ENCODE measurements at places on chromosomes 3 and 15.

GRCh38 chr15:59301527-59301926, 71.1 kb downstream of the MYO1E start:
- no peak for DNase-seq

DNA sequence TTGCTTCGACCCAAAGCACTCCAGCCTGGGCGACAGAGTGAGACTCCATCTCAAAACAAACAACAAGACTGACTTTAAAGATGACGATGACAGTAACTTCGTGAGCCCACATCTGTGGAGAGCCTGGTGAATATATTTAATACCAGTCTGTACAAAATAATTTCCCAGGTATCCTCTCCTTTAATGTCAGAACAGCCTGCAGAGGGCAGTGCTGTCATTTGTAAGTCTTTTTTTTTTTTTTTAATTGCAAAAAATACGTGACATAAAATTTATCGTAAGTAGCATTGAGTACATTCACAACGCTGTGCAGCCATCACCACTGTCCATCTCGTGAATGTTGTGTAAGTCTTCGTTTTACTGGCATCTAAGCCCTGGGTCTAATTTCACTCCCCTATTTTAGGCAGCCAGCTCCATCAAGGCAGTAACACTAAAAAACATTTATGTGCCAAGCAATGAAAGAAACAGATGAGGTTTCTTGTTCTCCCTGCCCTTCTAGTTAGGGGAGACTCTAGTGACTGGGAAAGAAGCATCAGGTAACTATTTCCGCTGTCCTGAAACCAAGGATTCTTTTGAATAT, 1.4 kb downstream of the HTD2 start:
- no peak for DNase-seq

- DNase-seq = no peak
Observed at GRCh38 chr15:48533982-48534381, 111.5 kb downstream of the FBN1 start.

DNA sequence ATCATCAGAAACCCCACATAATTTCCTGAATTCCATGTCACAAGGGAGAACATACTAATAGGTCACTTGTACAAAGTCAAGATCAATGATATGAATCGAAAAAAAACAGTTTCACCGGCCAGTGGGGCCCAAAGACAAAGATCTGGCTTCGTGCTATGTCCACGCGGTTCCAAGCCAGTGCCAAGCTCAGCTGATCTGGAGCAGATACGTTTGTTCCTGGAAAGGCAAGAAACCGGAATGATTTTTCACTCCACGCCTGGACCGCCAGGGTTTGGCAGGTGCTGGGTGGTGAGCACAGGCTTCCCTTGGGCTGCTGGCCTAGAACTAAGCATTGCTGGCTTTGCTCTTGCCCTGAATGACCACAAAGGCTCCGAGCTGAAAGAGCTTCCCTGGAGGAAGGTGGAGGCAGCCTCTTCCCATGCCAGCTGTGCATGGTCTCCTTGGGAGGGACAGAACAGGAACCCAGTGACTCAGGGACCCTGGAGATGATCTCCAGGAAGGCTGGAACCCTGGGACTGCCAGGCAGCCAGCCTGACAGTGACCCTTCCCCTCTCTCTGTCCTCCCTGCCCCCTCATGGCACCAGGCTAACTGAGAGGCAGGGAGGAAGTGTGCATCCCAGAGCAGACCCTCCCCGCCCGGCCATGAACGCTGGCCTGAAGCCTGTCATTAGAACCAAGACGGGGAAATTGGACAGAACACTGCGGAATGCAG, 40.9 kb downstream of the TRPM1 start:
- DNase-seq = no peak

DNA sequence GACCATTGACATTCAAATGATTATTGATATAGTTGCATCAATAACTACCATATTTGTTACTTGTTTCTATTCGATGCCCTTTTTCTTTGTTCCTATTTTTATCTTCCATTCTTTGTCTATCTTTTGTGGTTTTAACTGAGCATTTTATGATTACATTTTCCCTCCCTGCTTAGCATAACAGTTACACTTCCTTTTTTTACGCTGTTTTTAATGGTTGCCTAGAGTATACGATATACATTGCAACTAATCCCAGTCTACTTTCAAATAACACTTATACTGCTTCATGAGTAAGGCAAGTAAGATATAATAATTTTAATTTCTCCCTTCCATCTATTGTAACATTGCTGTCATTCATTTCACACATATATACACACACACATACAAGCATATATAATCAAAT, 26.3 kb downstream of the COL6A6 start:
- no peak for DNase-seq

GRCh38 chr3:152284906-152285305, 16.2 kb downstream of the MBNL1 start:
- DNase-seq = no peak

GRCh38 chr15:62818691-62819090, 223.9 kb upstream of the TPM1 start:
- no peak for DNase-seq

GRCh38 chr3:143586576-143586975, 261.7 kb downstream of the SLC9A9 start:
- DNase-seq = no peak

DNA sequence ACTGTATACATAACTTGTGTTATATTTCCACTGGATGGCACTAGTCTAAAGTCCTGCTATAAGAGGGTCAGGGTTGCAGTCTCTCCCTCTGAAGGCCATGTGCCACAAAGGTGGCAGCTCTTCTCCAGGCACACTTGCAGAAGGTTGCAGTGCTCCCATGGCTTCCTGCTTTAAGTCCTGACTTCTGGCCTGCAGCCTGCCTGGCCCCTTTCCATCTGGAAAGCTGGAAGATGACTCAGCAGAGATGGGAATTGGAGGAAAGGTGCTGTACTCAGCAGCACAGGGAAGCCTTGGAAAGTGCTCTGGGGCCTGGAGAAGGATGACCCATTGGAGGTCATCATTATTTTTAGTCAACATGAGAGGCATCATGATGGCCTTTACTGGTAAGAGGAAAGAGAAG, 40.9 kb upstream of the MRPL3 start:
- DNase-seq = no peak

DNA sequence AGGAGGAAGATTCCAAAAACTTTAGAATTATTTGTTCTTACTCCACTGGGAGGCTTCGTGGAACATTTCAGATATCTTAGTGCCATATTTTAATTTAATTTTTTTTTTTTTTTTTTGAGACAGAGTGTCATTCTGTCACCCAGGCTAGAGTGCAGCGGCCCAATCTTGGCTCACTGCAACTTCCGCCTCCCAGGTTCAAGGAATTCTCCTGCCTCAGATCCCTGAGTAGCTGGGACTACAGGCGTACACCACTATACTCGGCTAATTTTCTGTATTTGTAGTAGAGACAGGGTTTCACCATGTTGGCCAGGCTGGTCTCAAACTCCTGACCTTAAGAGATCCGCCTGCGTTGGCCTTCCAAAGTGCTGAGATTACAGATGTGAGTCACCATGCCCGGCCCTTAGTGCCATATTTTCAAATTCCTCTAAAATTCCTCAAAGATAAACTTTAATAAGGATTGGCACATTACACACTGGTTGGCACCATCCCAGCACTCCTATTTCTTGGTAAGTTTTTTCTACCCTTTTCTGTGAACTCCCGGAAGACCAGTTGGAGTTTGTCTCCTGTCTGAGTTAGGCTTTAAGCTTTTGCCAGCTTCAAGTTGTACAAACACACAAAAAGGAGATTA, 693.7 kb downstream of the MCTP2 start:
- DNase-seq = no peak

DNA sequence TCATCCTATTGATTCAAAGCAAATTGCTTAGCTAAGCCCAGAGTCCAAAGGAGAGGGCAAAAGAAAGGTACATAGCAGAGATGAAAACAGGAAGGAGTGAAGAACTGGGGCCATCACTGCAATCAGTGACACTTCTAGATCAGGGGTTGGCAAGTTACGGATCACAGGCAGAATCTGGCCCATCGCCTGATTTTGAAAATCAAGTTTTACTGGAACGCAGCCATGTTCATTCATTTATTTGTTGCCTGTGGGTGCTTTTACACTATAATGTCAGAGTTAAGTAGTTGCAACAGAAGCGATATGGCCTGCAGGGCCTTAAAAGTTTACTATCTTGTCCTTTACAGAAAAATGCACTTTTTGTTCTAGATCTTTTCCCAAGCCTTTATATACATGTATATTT, 271.7 kb upstream of the TOPAZ1 start:
- DNase-seq = no peak

GRCh38 chr3:123751433-123751832, 132.7 kb downstream of the MYLK start:
- no peak for DNase-seq

DNA sequence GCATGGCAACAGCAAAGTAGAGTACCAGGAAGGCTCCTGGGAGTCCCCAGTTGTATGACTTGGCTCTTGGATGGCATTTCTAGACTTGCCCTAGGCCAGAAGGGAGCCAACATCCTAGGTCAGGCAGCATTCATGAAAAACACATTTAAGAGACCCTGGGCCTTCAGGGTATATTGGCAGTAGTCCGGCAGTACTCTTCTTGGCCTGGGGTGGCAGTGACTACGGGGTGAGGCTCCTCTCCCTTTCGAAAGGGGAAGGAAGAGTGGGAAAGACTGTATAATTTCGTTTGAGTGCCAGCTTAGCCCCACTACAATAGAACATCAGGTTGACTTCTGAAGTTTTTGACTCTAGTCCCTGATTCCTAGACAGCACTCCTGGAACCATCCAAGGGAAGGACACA, 136.4 kb downstream of the ZIC4 start:
- no peak for DNase-seq

Data from cortex of kidney (tissue), 1 donor.